ENCODE measurements at places on chromosomes 13 and 19.

GRCh38 chr19:49559928-49560327 lies 20.4 kb downstream of the NOSIP start:
- no peak for DNase-seq

DNA sequence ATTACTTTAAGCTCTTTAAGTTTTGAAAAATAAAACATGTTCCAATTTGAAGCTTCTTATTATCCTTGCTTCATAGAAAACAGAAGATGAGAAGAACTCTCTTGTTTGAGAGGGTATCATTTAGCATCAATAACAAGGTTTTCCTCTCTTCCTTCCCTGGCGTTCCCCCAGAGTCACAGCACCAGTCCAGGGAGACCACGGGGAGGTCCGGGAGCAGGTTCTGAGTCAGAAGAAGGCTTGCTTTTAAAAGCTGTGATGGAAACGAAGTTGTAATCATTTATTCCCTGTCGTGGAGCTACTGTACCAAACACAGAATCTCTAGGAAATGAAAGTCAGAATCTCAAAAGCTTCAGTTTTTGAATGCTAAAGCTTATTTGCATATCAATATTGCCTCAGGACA lies 174.0 kb upstream of the LSM14A start:
- no peak for DNase-seq

- peak; percentile 89 for DNase-seq
These were observed 5.1 kb downstream of the JUNB start for GRCh38 chr19:12796146-12797071.

DNA sequence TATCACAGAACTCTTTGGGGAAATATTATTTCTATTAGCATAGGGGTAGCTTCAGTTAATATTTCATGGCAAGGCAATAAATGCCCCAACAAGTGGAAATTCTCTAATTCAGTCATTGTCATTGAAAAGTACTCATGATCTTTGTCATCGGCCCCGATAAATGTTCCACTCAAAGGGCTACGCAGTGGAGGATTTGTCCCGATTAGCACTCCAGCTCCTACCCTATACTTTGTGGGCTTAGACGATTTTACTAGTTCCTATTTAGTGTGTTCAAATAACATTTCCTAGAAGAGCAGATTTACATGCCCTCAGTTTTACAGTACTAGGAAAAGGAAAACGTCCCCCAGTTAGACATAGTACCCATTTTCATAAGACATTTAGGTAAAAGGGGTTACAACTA lies 38.0 kb upstream of the ATP12A start:
- DNase-seq: no peak

DNA sequence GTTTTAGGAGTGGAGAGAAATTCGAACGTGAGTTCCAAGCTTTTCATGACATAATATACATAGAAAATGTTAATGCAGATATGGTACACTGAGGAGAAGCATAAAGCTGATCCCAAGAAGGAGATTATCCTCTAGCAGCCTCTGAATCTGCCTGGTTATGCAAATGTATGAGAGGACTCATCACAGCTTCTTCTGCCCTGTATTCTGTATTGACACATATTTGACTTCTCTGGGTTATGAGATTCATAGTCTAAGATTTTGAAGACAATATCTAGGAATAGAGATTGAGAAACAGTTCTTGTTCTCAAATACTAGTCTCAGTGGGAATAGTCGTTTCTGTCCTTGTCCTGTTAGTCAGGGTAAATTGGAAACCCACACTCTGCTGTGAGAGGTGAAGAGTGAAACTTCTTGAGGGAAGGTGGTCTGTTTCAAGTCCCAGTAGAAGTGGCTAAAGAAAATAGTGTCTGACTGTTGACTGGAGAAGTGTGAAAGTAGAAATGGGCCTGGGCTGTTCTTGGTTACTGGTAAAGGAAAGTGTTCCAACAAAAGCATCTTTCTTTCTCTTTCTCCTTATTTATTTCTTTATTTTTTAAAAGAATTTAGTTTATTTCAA lies 1356.6 kb downstream of the SLITRK5 start:
- DNase-seq: no peak

- DNase-seq: no peak
These were observed 68.7 kb downstream of the RAP2A start for GRCh38 chr13:97502706-97503105.

GRCh38 chr13:46181840-46182490 lies at the start of gene LCP1:
LCP1 (minus strand) TSS chr13:46182177; CDS start chr13:46159662, 22,515 bp downstream.
- peak; percentile 75 for DNase-seq

GRCh38 chr13:86838411-86839120 lies 832.6 kb upstream of the SLITRK5 start:
- no peak for DNase-seq

DNA sequence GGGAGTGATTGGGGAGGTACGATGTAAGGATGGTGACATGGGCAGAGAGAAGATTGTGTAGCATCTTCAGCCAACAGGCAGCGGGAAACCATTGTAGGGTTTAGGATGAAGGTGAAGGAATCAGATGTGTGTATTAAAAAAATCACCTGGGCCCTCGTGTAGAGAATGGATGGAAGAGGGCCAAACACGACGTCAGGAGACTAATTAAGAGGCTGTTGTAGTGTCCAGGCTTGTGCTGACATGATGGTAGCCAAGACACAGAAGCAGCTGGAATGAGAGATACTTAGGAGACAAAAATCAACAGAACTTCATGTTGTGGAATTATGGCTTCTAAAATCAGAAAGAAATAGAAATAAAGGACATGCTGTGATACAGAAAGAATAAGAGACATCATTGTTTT lies 41.2 kb upstream of the ARGLU1 start:
- DNase-seq: no peak

- no peak for DNase-seq
These were observed 58.5 kb upstream of the ZDHHC20 start for GRCh38 chr13:21517576-21517975.
